ENCODE measurements at places on chromosomes 16 and 17.

DNA sequence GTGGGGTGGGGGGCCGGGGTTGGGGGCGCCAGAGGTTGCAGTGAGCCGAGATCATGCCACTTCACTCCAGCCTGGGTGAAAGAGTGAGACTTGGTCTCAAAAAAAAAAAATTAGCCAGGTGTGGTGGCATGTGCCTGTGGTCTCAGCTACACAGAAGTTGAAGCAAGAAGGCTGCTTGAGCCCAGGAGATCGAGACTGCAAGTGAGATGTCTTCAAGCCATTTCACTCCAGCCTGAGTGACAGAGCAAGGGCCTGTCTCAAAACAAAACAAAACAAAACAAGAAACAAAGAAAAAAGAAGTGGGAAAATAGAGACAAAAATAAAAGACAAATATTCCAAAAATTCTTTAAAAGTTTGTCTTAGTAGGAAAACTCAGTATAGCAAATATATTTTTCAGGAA, 135.1 kb upstream of the CORO6 start:
- no peak for DNase-seq

DNA sequence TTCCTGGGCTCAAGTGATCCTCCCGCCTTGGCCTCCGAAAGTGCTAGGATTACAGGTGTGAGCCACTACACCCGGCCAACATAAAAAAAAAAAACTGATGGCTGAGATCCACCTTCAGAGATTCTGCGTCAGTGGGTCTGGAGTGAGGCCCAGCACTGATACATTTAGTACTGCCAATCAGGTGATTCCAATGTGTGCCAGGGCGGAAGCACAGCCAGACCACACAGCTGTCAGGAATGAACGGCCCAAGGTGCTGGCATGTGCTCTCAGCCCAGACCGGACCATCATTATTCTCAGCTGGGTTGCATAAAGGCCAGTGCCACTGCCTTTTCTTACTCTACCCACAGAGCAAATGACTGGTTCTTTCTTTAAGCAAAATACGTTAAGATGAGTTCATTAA, 1.2 kb upstream of the BCO1 start:
- no peak for DNase-seq

DNA sequence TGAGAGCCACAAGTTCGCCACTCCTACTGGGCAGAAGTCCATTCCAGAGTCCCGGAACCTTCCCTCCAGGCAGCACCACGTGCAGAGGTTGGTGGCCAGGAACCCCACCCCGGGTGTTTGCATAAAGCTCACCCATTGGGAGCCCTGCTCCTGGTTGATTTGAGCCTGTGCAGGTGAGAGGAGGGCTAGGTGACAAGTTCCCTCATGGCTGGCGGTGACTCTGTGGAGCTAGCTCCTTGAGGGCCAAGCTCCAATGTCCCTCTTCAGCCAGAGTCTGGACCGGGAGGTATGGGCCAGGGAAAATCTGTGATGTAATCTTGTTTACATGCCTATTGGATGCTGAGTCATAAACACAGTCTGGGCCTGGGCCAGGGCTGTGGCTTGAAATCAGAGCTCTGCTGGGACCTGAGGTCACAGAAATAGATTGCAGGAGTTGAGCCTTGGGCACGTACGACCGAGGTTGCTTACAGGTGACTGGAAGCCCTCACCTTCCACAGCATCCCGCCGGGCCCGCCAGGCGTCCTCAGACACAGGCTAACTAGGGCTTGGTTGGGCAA, 118.9 kb downstream of the AATF start:
- no peak for DNase-seq

- DNase-seq, result no peak
These were observed 18.0 kb downstream of the XPO6 start for GRCh38 chr16:28193530-28194423.
